ENCODE measurements at places on chromosomes 4 and X.

GRCh38 chrX:15529165-15529564 is 28.6 kb downstream of the BMX start:
- no peak for DNase-seq

DNA sequence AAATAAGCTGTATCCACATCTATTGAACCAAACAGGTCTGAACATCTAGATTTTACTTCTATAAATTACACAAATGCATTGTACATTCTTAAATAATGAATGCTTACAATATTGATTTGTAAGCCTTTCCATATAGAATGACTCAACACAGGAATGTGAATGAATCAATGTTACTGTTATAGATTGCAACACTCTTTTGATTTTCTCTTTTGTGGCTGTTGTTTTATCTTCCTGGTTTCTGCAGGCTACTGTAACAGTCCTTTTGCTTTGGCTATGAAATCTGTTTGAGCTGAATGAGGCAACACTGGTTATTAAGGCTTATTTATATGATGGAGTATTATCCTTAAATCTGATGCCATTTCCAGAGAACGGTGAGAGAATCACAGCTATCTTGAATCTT is 49.5 kb downstream of the GPR50 start:
- no peak for DNase-seq

GRCh38 chr4:137997496-137997895 is 244.7 kb downstream of the SLC7A11 start:
- no peak for DNase-seq

DNA sequence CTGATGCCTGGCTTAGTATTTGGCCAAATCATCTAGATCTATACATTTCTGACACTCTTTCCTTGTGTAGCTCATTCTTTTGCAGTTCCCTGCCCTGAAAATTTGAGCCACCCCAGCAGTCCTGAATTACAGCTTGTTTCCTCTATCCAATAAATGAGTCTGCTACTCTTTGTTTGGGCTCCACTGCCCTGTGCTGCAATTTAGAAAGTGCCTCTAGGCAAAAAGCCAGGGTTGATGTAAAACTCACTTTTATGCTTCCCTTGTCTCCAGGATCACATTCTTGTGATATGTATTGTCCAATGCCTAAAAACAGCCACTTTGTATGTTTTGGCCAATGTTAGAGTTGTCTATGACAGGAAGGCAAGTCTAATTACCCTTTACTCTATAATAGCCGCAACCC is 101.7 kb upstream of the MAP3K15 start:
- DNase-seq: no peak

GRCh38 chrX:63673896-63674295 is 111.1 kb downstream of the ARHGEF9 start:
- no peak for DNase-seq
